ENCODE measurements at places on chromosomes 7 and 10. TPM values are rescaled to one million over a fixed set of nuclear protein-coding genes. Genes with fewer than 3 reads are reported as not detected.

- ATAC-seq, result no peak
Measured at GRCh38 chr7:16063716-16064675, 357.3 kb downstream of the CRPPA start.

- ATAC-seq, result no peak
Measured at GRCh38 chr10:37703833-37704382, 153.5 kb downstream of the ZNF248 start.

GRCh38 chr7:100176096-100177044 is 811 bp downstream of the GPC2 start:
- no peak for ATAC-seq

DNA sequence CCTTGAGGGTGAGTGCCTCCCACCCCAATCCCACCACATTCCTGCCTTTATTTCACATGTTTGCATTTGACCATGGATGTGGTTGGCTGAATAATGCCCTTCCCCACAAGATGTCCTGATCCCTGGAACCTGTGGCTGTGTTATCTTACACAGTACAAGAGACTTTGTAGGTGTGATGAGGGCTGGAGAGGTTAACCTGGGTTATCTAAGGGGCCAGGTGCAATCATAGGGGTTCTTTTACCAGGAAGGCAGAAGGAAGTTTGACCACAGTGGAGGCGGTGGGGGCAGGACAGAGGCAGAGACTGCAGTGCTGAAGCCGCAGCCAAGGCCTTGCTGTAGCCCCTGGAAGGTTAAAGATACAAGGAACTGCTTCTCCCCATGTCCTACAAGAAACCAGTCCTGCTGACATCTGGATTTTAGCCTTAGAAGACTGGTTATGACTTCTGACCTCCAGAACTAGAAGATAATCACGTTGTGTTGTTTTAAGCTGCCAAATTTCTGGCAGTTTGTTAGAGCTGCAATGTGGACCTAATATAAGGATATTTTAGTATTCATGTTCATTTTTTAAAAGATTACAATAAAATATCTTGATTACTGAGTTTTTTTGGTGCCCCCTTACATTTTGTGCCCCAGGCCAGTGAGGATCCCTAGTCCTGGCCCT is 136.6 kb downstream of the ARHGAP22 start:
- ATAC-seq, result no peak

DNA sequence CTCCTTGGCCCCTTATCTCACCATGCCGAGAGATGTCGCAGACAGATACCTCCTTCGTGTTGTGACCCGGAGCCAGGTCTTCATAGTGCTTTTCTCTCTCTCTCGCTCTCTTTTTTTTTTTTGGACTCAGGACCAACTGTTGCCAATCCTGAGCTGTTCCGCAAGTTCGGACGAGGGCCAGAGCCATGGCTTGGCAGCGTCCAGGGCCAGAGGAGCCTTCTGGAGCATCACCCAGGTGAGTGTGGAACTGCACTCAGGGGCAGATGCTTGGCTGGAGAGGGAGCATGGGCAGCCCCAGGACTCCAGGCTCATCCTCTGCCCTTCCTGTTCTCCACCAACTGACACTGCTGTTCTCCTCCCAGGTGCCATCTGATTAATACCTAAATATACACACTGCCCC is 7.8 kb downstream of the ZNF862 start:
- ATAC-seq, result no peak

- ATAC-seq, result peak; percentile 92
Measured at GRCh38 chr10:3203016-3203811, 30.6 kb upstream of the PITRM1 start.

Gene GPER1
- 1.1 TPM for total RNA-seq

Gene CYP3A7
- total RNA-seq, result not detected

Gene CALD1
- total RNA-seq, result 27.2 TPM

Gene SLC13A4
- not detected for total RNA-seq

All from activated T-helper 17 cell treated with anti-CD3 and anti-CD28 coated beads, Interleukin-2, amount 50 U/mL, for 72 hours (primary cell).